ENCODE measurements at places on chromosomes 16 and 17. TPM values are rescaled to one million over a fixed set of nuclear protein-coding genes. Genes with fewer than 3 reads are reported as not detected.
A peak's percentile ranks its signal among the peaks of the same experiment; 100 is the strongest.

Gene KRTAP4-6
- total RNA-seq, result not detected

- peak; percentile 73 for DNase-seq
- H3K4me1 ChIP-seq, result no peaks in the 10 kb centered on the region
- no peak overlapping the region for H3K27ac ChIP-seq
Measured at GRCh38 chr17:34542700-34543336, 36.6 kb upstream of the TMEM132E start.

DNA sequence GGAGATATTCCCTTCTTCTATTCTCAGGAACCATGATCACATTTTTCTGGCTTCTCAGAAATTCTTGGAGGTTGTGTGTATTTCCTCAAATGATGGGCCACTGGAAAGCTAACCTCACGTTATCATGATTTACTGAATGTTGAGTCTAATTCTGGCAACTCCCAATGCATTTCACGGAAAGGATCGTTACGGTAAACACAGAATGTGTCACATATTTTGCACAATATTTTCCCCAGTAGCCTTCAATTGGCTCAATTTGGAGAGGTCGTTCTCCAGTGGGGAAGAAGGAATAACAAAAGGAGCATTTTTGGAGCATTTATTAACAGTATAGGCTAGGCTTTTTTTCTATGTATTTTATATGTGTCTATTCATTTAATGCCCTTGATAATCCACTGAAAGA is 450.3 kb downstream of the HAPSTR1 start:
- no peaks in the 10 kb centered on the region for H3K36me3 ChIP-seq
- no peak for DNase-seq
- H3K27me3 ChIP-seq, result no peaks in the 10 kb centered on the region
- H3K27ac ChIP-seq, result no peak overlapping the region
- no peaks in the 10 kb centered on the region for H3K4me1 ChIP-seq

Gene WNT3
- total RNA-seq, result not detected

DNA sequence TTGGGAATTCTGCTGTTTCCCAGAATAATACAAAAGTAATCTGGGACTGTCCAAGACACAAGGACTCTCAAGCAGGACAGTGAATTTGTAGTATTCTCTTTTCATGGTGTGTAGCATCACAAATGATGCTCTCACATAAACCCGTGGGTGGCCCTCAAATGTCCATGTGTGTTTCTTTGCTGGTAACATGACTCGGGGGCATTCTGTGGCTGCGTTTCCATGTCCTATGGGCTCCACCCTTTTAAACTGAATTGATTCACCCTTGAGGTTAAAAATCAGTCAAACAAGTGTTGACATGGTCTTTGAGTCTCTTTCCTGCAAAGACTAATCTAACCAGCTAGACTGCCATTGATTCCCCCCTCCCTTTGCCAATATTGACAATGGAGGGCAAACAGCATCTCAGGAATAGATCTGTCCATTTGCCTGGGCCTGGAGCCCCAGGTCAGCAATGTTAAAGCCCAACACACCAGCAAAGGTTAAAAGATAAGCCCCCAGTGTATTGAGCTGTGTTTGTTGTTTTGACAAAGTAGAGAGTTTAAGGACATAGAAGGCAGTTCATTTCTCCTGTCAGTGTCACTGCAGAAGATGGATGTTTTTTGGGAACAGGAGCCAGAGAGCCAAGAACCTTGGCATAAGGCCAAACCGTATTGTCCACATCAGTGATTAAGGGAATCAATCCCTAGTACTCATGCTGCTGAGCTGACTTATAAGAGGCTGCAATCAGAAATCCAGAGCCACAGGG is 117.1 kb upstream of the COX10 start:
- no peak overlapping the region for H3K27ac ChIP-seq
- DNase-seq, result no peak
- no peak overlapping the region for H3K4me3 ChIP-seq
- H3K4me1 ChIP-seq, result no peaks in the 10 kb centered on the region
- H3K27me3 ChIP-seq, result no peaks in the 10 kb centered on the region
- no peaks in the 10 kb centered on the region for H3K36me3 ChIP-seq

Gene TMC7
- not detected for total RNA-seq

Gene TBX2
- not detected for total RNA-seq

Gene SERPINF2
- total RNA-seq, result 0.11 TPM

DNA sequence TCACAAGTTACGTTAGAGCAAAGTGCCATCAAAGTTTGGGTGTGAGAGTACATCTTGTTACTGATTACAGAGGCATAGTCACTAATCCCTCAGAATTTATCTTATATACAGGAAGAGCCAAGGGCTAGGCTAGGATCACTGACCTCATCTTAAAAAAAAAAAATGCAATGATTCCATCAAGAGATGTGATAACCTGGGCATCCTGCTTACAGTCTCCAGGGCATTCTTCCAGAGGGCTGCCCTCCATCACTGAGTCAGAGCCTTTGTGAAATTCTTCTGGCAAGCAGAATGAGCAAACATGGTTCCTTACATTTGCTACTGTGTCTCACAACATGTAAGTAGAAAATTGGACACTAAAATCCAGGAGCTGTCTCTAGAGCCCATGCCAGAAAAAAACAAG is 410.6 kb downstream of the ZFHX3 start:
- peaks cover 3% of the 10 kb centered on the region for H3K4me1 ChIP-seq
- H3K4me3 ChIP-seq, result no peak overlapping the region
- no peak for DNase-seq
- H3K36me3 ChIP-seq, result peaks cover 10% of the 10 kb centered on the region

Gene CSF3
- not detected for total RNA-seq

Gene MT1E
- total RNA-seq, result 22.1 TPM

- no peaks in the 10 kb centered on the region for H3K27me3 ChIP-seq
- H3K4me3 ChIP-seq, result no peak overlapping the region
- no peaks in the 10 kb centered on the region for H3K36me3 ChIP-seq
Measured at GRCh38 chr16:89071686-89072547, 21.7 kb upstream of the ACSF3 start.

Gene SPATA2L
- total RNA-seq, result 3.3 TPM

DNA sequence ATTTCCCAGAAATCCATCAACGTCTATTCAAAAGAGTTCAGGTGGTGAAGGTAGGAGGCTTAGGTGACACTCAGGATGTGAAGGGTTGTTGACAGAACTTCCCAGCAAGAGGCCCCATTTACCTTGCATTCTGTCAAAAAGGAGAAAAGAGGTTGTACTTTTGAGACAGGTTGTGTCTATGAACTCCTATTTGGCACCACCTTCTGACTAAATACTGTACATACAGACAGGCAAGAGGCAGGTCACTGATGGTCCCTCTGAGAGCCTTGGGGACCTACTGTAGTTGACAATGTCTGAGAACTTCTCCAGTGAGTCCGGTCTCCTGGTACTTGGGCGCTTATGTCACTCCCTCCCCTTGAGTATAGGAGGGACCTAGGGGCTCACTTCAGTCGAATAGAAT is 479.3 kb upstream of the ZFHX3 start:
- H3K4me3 ChIP-seq, result no peak overlapping the region
- no peak overlapping the region for H3K27ac ChIP-seq
- H3K36me3 ChIP-seq, result no peaks in the 10 kb centered on the region

Gene SMIM22
- not detected for total RNA-seq

Gene TMC5
- total RNA-seq, result not detected

DNA sequence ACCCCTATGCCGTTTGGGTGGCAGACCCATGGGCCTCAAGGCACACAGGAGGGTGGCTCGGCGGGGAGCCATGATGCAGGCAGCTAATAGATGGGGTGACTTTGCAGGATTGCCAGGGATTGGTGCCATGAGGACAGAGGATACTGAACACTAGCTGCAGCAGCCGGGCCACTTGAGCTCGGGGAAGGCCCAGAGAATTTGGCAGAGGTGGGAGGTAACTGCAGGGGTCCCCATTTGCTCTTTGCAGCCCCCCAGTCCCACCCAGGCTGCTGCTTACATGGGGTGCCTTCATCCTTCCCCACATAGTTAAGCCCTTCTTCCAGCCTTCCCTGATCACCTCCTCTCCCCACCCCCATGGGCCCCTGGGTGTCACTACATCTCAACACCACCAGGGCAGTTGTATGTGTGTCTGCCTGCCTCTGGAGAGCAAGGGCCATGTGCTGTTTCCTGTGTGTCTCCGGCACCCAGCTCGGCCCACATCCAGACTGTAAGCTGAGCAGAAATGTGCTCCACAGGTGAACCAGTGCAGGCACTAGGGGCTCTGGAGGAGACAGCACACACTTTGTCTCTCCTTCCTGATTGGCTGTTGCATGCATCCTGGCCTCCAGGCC is 52.0 kb downstream of the SREBF1 start:
- DNase-seq, result peak; percentile 56
- peaks cover 24% of the 10 kb centered on the region for H3K4me1 ChIP-seq
- H3K27me3 ChIP-seq, result peaks cover 4% of the 10 kb centered on the region

Gene KARS1
- 335 TPM for total RNA-seq

- H3K4me1 ChIP-seq, result peaks cover 6% of the 10 kb centered on the region
- peaks cover 32% of the 10 kb centered on the region for H3K27me3 ChIP-seq
- no peak overlapping the region for H3K27ac ChIP-seq
- peak overlapping the region; percentile 31 for H3K4me3 ChIP-seq
- peak; percentile 8 for DNase-seq
Measured at GRCh38 chr17:10197721-10198508, 491 bp downstream of the GAS7 start.

DNA sequence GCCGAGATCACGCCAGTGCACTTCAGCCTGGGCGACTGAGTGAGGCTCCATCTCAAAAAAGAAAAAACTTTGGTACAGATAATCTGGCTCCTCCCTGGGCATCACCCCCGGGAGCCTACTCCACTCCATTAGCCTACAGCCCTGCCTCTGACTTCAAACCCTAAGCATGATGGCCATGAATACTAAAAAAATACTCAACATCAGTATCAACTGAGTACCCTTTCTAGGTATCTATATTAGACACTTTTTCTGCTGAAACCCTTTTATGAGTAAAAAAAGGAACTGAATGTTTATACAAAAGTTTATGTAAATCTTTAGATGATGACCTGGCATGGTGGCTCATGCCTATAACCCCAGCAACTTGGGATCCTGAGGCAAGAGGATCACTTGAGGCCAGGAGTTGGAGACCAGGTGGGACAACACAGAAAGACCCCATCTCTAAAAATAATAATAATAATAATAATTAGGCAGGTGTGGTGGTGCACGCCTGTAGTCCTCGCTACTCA is 6.9 kb downstream of the RDM1 start:
- no peaks in the 10 kb centered on the region for H3K27me3 ChIP-seq
- H3K27ac ChIP-seq, result no peak overlapping the region
- H3K36me3 ChIP-seq, result peaks cover 13% of the 10 kb centered on the region
- DNase-seq, result no peak

DNA sequence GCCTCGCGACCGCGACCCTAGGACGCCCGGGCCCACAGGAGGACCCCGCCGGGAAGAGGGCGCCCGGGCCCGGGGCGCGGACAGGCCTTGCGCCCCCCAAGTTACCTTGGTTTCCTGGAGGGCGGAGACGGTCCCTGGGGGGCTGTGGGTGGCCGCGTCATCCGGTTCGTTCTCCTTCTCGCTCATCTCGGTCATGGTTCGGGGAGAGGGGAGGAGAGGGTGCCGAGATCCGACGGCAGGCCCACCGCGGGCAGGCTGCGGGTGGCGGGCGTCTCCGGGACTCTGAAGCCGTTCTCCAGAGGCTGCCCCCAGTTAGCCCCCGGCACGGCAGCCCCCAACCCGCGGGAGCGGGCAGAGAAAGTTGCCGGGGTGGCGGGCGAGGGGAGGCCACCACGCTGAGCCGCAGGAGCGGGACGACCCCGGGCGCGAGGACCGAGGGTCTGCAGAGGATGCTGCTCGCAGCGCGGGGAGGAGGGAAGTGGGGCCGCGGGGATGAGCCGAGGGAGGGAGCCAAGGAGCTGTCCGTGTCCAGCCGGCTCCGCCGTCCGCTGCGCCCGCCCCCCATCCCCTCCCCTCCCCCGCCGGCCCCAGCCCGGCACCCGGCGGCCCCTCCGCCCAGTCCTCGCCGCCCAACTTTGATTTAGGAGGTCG is at the start of gene STAC2:
TSS of gene STAC2 (minus strand) at position 638 of the 651 bp plus-strand sequence. CDS start at position 195, 443 bp downstream.
- H3K4me3 ChIP-seq, result peak within 1 kb of the TSS; percentile 76
- no peak within 1 kb of the TSS for H3K27ac ChIP-seq
- H3K4me1 ChIP-seq, result peaks cover 10% of the 10 kb centered on the region
- no peaks in the 10 kb centered on the region for H3K36me3 ChIP-seq

Gene HSF5
- 3.2 TPM for total RNA-seq

GRCh38 chr17:81491181-81491581 is 21.4 kb downstream of the ACTG1 start:
- DNase-seq, result no peak
- no peaks in the 10 kb centered on the region for H3K36me3 ChIP-seq
- H3K27me3 ChIP-seq, result peaks cover 3% of the 10 kb centered on the region
- H3K27ac ChIP-seq, result no peak overlapping the region
- H3K4me1 ChIP-seq, result peaks cover 15% of the 10 kb centered on the region
- H3K4me3 ChIP-seq, result no peak overlapping the region

GRCh38 chr16:89334988-89335802 is 117.7 kb downstream of the ZNF778 start:
- no peak for DNase-seq
- peaks cover 79% of the 10 kb centered on the region for H3K4me1 ChIP-seq
- H3K27ac ChIP-seq, result peak overlapping the region; percentile 70
- peaks cover 2% of the 10 kb centered on the region for H3K36me3 ChIP-seq
- H3K27me3 ChIP-seq, result no peaks in the 10 kb centered on the region

Gene CDC6
- 110 TPM for total RNA-seq

DNA sequence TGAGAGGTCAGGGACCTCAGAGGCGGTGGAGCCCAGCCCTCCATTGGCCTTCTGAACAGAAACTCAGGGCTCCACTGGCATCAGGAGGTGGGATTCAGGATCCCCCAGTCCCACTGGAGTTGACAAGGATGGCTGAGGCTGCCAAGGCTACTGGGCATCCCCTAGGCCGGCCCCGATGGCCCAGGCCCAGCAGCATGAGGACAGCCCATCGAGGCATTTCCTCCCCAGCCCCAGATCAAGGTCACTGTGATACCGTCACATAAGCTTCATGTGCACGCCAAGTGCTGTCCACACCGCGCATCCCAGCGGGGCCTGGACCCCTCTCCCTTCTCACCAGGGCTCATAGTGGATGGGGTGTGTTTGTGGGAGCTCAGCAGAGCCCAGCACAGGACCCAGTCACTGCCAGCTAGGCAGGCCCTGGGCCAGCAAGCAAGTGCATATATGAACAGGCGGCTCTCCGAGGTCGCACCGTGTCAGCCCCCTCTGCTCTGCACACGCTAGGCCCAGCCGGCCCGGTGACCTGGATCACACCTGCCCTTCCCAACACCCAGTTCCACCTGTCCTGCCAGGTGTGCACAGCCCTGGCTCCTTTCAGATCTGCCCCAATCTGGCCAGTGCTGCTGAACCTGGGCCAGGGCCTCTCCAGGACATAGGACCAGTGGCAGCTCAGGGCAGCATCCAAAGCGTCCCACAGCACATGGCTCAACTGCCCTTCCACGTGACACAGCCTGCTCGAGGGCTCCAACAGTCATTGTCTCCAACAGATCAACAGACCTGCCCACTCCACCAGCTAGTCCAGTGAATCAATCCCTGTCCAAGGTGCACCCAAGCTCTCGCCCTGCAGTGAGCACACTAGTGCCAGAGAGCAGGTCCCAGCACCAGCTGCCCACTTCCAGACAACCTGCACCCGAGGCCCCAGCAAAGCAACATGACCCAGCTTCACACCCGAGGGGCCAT is 32.8 kb upstream of the RASD1 start:
- no peaks in the 10 kb centered on the region for H3K36me3 ChIP-seq
- no peaks in the 10 kb centered on the region for H3K4me1 ChIP-seq
- no peaks in the 10 kb centered on the region for H3K27me3 ChIP-seq
- no peak overlapping the region for H3K27ac ChIP-seq
- H3K4me3 ChIP-seq, result no peak overlapping the region

Gene TP53TG3D
- not detected for total RNA-seq

GRCh38 chr16:25106567-25107465 is 4.7 kb upstream of the LCMT1 start:
- peak overlapping the region; percentile 94 for H3K4me3 ChIP-seq
- peak overlapping the region; percentile 93 for H3K27ac ChIP-seq
- H3K36me3 ChIP-seq, result peaks cover 8% of the 10 kb centered on the region
- peaks cover 29% of the 10 kb centered on the region for H3K4me1 ChIP-seq
- no peaks in the 10 kb centered on the region for H3K27me3 ChIP-seq

Gene GNAO1
- 2.3 TPM for total RNA-seq

Gene CMTM2
- total RNA-seq, result 0.29 TPM

Gene CCL8
- not detected for total RNA-seq

Gene C16orf96
- total RNA-seq, result 0.32 TPM

Data from activated CD8-positive, alpha-beta T cell treated with anti-CD3 and anti-CD28 coated beads for 36 hours (primary cell).